Vagina (tissue), 2 donors: ENCODE measurements at places on chromosomes 7 and 10. TPM values are rescaled to one million over a fixed set of nuclear protein-coding genes. Genes with fewer than 3 reads are reported as not detected.

GRCh38 chr7:131384286-131384635, 56.6 kb downstream of the MKLN1 start:
- no peak for DNase-seq

DNA sequence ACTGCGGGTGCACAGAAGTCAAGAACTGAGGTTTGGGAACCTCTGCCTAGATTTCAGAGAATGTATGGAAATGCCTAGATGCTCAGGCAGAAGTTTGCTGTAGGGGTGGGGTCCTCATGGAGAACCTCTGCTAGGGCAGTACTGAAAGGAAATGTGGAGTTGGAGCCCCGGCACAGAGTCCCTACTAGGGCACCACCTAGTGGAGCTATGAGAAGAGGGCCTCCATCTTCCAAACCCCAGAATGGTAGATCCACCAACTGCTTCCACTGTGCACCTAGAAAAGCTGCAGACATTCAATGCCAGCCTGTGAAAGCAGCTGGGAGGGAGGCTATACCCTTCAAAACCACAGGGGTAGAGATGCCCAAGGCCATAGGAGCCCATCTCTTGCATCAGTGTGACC, 1336.0 kb upstream of the CELF2 start:
- no peak for DNase-seq

DNA sequence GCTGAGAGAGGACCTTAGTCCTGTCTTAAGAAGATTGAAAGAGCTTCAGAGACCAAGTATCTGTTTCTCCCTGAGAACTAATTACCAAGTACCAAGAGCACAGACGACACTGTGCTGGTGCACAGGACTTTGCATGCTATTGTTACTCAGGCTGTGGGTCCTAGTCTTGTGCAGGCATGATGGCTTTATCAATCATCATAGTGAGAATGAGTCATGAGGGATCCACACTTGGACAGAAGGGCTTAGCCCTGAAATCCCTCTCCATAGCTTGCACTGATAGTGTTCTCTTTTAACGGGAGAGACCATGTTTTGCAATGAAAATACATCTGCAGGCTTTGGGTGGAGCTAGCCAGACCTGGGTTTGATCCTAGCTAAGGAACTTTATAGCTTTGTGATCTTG, 93.3 kb downstream of the SORCS3 start:
- no peak for DNase-seq

- no peak for DNase-seq
Measured at GRCh38 chr10:42937649-42938180, 139.2 kb upstream of the RET start.

DNA sequence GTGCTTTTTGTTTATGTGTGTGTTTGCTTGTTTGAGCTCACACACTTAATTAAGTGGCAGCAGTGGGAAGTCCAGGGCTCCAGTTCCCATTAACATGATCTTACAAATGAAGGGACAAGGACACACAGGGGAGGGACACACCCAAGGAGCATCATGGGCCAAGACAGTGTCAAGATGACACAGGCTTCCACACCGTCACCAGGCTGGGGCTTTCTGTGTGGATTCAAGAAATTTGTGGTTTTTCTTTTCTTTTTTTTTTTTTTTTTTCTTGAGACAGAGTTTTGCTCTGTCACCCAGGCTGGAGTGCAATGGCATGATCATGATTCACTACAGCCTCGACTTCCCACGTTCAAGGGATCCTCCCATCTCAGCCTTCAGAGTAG, 173.6 kb downstream of the KIAA1217 start:
- no peak for DNase-seq

DNA sequence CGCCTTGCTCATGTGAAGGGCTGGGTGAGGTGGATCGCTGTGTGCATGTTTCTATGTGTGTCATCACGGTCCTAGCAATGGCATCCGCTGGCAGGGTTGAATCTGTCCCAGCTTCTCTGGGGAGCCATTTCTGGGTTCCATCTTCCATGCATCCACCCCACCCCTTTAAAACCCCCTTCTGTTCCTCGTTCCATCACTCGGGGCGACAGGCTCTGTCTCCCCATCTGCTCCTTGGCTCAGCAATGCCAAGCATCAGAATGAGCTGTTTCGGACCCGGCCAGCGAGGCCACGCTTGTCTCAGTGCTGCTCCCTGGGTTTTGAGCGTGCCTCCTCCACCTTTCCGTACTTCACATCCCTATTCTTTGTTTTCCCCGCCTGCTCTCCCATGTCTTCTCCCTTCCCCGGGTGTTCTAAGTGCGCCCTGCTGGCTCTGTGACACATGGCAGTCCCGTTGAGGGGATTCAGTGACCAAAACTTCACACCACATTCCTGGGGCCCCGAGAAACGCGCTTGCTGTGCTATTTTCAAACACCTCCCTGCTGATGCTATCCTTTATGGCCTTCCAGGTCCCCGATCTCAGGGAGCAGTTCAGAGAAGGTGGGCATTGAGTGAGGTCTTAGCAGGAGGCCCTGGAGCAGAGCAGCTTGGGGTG, 554.1 kb upstream of the FOXK1 start:
- no peak for DNase-seq

DNA sequence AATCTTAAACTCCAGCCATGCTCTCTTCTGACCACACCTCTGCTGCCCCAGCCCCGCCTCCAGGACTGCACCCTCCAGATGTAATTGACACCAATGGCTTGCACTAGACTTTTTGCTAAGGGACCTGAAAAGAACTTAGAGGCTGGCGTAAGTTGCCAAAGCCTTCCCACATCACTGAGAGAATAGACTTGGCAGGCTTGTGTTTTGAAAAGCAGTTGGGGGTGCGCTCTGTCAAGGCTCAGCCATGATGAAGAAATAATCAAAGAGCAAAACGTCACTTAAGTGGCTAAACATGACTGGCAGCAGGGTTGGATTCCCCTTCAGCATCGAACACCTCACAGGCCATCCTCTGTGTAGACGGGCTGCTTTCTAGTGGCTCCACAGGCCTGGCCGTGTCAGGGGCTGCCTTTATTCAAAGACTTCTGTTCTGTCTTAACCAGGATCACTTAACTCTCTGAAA, 195.2 kb upstream of the C7orf33 start:
- no peak for DNase-seq

DNA sequence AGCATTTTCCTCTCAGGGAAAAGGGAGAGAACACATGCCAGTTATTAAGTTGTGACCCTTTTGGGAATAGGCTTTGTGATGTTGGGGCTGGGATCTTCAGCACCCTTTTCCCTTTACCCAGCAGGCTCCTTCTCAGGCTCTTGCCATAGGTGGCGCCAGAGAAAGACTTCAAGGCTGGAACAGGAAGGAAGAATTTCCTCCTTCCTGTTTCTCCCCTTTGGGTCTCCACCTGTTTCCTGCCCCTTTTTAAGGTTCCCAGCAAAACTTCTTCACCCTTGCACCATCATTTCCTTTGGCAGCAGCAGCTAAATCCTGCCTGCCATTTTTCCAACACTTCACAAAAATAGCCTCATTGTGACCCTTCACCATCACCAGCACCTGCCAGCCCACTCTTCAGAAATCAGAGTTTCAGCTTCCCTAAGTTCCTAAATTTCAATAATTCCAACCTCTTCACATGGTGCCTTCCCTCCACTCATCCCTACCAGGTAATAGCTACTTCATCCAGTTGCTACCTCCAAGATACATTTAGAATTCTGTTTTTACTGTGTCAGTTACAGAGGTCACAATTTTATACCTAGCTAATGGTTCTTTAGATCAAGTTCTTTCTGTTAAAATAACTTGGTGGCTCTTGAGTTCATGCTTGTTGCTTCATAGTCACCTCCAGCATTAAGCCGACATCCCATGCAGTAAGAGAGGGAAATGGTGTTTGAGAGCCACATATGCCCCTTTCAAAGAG, 22.4 kb upstream of the FOXK1 start:
- no peak for DNase-seq

UNCX gene
- not detected for total RNA-seq
